ENCODE measurements at places on chromosomes 7 and 10.

DNA sequence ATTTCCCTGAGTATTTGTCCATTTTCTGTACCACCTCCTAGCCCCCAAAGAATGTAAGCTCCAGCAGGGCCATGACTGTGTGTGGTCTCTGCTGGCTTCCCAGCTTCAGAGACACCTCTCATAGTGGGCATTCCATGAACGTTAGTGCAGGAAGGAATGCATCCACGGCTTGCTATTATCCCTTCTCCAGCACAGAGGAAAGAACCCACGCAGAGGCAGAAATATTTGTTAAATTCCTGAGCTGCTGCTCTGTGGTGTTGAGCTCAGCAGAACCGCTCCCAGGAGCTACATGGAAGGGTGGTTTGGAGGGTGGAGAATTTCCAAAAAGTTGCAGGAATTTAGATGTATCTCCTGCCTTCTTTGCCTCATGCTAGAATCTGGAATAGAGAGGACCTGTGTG, 275.2 kb downstream of the POU6F2 start:
- DNase-seq, result no peak

DNA sequence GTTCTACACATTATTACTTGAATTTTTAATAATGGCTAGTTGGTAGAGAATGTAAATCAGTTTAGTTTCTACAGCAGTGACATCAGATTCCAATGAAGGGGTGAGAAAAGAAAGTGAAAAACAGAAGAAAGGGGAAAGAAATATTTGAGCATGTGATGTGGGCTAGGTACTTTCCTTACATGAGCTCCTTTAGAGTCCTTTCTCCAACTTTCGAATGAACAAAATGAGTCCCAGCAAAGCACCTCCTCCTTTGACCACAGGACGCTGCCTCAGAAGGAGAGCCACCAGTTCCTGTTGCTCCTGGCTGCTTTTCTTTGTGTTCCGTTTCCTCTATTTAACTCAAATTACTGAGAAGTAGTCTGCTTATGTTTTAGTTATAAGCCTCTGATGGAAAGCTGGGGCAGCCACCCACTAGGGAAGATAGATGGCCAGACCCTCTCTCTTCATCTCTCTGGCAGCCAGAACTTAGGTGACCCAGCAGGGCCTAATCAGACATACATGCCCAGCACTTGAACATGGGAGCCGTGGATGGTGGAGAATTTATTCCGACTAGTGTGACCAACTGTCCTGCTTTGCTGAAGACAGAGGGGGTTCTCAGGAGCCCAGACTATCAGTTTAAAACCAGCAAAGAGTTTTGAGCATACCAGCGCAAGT, 82.4 kb upstream of the NME8 start:
- no peak for DNase-seq

DNA sequence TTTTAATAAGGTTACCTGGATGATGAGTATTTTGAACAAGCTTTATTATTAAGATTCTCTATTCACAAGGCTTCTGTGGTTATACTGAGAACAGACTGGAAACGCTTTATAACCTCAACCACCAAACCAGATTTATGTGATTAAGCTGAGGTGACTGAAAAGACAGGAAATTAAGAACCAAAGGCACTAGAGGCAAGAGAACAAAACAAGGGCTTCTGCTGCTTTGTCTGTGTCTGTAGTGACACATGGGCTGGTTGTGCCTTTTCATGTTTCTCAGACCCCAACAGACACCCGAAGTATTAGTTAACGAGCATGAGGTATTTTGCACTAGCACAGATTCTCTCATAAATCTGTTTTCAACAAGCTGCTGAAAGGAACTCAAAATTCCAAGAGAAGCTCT, 64.4 kb downstream of the RAPGEF5 start:
- no peak for DNase-seq

GRCh38 chr7:4164556-4164955, 517.5 kb upstream of the FOXK1 start:
- DNase-seq, result no peak

DNA sequence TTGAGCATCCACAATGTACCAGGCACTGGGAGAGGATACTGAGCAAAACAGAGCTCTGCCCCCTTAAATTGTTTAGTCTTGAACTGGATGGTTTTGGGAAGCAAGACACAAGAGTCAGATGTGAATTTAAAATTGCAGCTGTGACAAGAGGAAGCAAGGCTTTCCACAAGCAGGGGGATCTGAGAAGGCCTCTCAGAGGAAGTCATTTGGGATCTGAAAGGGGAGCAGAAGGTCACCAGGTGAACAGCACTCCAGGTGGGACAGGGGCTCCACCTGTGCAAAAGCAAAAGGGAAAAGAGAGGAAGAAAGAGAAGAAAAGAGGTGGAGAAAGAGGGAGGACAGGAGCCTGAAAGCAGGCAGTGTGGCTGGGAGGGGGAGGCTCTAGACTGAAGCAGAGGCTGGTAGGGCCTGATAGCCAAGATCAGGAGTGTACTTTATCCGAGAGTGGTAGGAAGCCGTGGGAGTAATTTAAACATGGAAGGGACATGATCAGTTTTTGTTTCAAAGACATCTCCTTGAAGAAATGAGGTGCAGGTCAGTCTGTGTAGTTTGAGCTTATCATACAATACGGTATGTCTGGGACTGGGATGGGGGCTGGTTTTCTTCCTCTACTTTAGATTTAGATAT, 76.1 kb upstream of the DUSP5 start:
- DNase-seq, result no peak

GRCh38 chr7:95056107-95056739, 148.8 kb downstream of the PPP1R9A start:
- no peak for DNase-seq

- DNase-seq, result no peak
Measured at GRCh38 chr7:110090110-110090820, 1000.7 kb upstream of the LRRN3 start.

DNA sequence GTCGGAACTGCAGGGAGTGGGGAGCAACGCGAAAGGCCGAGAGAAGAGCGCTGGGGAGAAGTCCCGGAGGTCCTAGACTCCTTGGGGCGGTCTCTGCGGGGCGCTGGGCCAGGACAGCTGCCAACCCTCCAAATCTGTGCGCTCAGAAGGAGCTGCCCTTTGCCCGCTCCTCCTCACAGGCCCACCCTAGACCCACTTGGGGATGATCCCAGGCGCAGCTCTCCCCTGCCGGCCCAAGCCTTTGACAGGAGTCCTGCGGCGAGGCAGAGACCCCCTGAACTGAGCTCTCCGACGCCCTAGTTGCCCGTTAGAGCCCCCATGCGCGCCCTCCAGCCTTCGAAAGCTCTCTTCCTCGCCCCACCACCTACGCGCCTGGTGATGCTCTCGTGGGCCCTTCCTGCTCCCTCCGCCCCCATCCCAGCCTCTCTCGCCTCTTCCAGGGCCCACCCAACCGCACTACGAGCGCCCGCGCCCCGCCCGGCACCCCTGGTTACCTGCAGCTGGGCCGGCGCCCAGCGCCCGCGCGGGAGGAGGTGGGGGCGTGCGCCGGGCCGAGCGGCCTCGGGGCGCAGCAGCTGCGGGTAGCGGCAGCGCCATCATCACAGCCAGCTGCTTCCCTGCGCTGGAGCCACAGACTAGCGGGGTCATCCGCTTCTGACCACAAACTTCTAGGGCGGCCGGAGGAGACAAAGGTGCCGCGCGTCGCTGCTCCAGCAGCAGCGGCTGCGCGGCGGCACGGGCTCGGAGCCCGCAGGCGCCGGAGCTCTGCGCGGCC, 353.4 kb downstream of the DNAJB6 start:
- DNase-seq, result no peak
